ENCODE measurements at places on chromosomes 4 and X.

- no peak for DNase-seq
Measured at GRCh38 chr4:5836943-5837342, 55.9 kb downstream of the CRMP1 start.

GRCh38 chr4:3516061-3516835 is 16.0 kb downstream of the LRPAP1 start:
- DNase-seq, result no peak

- DNase-seq, result no peak
Measured at GRCh38 chr4:100098011-100098545, 92.2 kb downstream of the DDIT4L start.

GRCh38 chr4:154534296-154534695 is 15.9 kb downstream of the PLRG1 start:
- no peak for DNase-seq

DNA sequence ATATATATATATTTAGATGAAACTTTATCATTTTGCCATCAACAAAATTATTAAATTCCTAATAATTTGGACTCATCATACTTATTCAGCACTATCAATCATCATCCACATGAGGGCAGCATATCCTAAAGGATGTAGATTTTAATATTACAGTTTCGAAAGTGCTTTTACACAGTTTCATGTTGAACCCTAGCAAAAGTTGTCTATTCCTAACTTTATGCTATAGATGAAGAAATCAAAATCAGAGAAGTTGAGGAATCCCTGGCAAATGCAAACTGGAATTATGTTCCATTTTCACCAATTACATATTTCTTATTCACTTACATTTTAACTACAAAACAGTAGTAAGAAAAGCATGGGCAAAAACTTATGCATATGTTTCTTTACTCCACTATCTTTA is 36.6 kb upstream of the UGT2A1 start:
- DNase-seq, result no peak

DNA sequence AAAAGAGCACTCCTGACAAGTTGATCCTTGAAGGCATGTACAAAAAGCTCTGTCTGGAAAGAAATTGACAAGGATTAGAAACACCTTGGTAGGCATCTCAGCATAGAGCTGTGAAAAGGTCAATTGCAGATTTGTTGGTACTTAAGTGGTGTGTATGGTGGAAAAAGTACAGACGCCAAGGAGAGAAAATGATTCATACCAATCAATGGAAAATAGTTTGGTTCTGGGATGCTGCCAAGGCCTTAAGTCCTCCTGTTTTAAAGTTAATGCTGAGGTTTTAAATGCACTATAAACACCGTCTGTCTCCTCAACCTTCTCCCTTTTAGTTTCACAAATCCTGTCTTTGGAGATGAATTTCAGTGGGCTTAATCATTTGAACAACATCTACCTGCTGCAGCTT is 524.1 kb downstream of the IL15 start:
- DNase-seq, result no peak

GRCh38 chrX:119502727-119503483 is 34.7 kb downstream of the SLC25A5 start:
- no peak for DNase-seq

DNA sequence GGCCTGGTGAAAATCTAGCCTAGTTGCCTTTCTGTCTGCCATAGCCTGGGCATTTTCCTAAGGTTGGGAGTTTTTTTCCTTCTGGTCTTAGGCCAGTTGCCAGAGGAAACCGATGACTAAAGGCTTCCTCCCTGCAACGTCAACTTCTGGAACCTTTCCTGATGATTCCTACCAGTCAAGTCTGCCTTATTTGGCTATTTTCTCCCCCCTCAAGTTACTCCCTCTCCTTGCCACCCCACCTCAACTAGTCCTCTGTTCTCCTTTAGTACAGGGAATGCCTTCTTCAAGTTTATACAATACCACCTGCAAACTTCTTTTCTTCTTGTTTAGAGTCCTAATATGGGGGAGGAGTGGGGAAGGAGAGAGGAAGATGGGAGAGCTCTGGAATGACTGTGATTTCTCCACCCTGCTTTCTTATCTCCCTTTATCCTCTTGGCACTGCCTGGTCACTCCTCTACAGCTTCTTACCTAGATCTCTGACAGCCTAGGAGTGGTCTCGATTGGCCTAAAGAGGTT is 10.6 kb downstream of the MSN start:
- no peak for DNase-seq

DNA sequence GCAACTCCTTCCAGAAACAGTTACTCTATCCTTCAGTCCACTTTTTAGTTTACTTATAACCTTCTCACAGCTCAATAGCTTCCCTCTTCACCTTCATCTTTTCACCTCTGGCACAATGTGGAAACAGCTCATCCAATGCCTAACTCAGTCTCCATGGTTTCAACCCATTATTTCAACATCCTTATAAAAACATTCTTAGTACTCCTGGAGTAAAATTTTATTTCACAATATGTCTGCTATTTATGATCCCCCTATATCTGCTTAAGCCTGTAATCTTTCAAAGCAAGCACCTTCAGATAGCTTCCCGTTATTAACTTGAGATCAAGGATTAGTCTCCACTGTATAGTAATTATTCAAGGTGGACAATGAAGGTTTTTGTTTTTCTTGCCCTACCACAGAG is 156.3 kb downstream of the GASK1B start:
- DNase-seq, result no peak

- DNase-seq, result no peak
Measured at GRCh38 chrX:74519870-74520269, 94.6 kb downstream of the RLIM start.

GRCh38 chr4:54677416-54677815 is 19.7 kb downstream of the KIT start:
- no peak for DNase-seq

DNA sequence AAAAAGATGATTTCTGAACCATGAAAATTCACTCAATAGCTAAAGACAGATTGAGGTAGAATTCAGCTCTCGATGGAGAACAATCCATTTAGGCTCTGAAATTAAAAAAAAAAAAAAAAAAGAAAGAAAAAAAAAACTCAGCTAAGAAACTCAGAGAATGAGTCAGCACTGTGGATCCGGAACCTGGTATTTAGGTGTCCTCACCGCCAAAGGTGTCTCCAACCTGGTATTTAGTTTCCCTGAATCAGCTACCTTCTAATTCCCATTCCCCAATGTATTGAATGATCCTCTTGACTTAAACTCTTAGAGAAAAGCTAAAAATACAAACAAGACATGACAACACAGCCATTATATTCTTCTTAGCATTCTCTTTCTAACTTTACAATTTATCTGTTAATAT is 150.3 kb upstream of the RASGEF1B start:
- no peak for DNase-seq

GRCh38 chrX:154727871-154728270 is 23.0 kb downstream of the GAB3 start:
- DNase-seq, result no peak

- no peak for DNase-seq
Measured at GRCh38 chr4:160142579-160142978, 1039.7 kb downstream of the RAPGEF2 start.

- DNase-seq, result no peak
Measured at GRCh38 chr4:26050212-26050643, 136.2 kb downstream of the SMIM20 start.
